ENCODE measurements at places on chromosomes 2 and 18.
A peak's percentile ranks its signal among the peaks of the same experiment; 100 is the strongest.

DNA sequence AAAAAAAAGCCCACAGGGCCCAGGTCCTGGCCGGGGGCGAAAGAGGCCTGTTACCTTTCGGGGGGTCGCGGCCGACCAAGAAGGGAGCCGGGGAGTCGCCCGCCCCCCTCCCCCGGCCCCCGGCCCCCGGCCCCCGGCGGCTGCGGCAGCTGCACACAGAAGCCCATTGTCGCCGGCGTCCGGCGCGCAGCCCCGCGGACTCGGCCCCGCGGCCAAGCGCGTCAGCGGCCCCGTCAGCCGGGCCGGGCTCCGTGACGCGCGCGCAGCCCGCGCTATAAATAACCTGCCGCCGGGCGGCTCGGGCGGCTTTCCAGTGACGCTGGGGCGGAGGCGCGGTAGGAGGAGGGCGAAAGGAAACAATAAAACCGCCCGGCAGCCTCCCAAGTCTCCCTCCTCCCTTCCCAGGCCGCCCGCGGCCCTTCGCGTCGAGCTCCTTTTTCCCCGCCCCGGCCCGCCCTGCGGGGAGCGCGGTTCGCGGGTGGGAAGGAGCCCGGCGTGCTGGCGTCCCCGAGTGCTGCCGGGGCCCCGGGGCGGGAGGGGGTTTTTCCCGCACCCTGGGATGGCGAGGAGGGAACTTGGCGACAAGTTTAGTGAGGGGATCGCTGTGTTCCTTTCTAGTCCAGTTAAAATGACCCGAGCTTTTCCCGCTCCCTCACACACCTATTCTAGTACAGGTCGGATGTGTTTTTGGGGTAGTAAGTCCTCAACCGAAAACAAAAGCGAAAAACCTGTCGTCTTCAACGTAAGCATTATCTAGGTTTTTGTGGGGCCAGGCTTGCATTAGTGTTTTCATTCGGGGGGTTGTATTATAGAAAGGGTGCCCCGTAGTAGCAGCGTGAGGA, 10.0 kb upstream of the NR4A2 start:
- peak; percentile 90 for DNase-seq

DNA sequence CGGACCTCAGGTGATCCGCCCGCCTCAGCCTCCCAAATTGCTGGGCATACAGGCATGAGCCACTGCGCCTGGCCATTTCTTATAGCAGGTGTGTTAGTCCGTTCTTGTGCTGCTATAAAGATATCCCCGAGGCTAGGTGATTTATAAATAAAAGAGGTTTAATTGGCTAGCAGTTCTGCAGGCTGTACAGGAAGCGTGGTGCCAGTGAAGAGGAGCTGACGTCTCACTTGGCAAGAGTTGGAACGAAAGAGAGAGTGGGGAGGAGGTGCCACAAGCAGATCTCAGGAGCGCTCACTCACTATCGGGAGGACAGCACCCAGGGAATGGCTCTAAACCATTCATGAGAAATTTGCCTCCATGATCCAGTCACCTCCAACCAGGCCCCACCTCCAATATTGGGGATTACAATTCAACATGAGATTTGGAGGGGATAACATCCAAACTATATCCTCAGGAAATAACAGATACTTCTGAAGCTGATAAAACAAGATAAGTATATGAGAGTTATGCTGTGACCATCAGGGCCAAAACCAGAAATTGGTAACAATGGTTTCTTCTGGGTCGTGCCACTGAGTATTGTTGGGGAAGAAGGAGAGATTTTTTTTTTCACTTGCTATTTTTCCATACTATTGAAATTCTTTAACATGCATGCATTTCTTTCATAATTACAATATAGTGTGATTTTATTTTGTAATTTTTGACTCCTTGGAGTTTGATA, 7.4 kb upstream of the RMC1 start:
- DNase-seq = no peak

- DNase-seq = no peak
These were observed 55.5 kb downstream of the MARCHF4 start for GRCh38 chr2:216316743-216317142.

GRCh38 chr18:75005626-75006025, 203.3 kb downstream of the PTGR3 start:
- no peak for DNase-seq

Measured in GM20000 (cell line).